ENCODE measurements at places on chromosomes 16 and 17.

DNA sequence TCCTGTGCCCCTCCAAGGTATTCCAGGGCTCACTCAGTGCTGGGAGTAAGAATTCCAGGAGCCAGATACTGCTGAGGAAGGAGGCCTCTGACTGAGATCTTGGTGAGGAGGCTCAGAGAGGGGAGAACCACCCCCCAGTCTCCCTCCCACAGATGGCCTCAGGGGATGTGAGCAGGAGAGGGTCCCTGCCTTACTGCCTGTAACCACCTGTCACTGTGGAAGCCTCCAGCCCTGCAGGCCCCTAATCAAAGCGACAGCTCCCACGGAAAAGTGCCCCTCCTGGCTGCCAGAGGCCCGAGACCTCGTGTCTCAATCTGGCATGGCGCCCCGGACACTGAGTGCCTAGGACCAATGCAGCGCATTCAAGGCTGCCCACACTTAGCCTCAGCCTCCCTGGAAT, 7.7 kb upstream of the C17orf113 start:
- no peak for DNase-seq

- no peak for DNase-seq
Measured at GRCh38 chr17:72236980-72237633, 116.3 kb downstream of the SOX9 start.

- no peak for DNase-seq
Measured at GRCh38 chr16:81463296-81463890, 18.8 kb downstream of the CMIP start.

DNA sequence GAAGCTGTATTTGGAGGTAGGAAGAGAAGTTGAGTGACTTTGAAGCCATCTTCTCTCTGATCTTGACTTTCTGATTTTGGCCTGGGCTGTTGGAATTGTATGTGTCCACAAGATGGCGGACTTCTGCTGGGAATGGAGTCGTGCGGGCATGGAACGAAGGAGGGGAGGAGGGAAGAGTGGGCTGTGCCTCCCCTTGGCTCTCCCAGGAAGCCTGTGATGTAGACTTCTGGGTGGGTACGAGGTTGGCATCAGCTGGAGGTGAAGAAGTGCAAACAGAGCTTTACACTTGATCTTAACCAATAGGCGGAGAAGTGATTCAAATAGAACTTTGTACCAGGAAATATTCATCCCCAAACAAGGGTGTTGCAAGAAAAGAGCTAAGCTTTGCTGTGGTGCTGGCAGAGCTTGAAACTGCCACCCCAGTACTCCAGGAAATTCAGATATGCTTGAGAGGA, 7.4 kb upstream of the TMEM220 start:
- DNase-seq, result no peak

DNA sequence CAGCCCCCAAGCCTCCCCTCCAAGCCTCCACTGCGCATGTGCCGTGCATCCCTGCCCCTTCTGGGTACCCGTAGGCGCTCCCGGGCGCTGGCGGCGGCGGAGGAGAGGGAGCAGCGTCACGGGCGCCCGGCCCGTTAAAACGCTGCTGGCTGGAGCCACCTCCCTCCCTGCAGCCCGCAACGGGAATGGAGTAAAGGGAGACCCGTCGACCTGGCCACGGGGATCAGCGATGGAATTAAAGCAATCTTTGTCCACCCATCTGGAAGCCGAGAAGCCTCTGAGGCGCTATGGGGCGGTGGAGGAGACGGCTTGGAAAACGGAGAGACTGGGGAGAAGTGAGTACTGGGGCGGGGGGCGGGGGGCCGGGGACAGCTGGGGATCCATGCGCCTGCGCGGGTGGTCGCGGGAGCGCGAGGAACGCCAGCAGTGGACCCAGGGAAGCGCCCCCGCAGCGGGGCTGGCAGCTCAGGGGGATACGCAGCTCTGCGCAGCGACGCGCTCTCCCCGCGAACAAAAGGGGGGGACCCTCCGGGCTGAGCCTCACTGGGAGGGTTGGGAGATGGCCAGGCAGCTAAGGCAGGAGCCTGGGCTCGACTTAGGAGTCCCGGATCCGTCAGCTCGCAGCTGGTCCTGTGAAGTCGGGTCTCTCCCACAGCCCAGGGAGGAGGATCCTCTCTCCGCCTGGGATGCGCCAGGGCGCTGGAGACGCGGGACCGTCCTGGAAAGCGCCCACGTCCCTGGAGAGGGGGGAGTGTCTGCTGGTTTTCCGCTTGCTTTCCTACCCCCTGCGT, at the start of gene BMERB1:
BMERB1 (plus strand) TSS at position 164 of the 791 bp plus-strand sequence; CDS start at position 230, 66 bp downstream.
- peak; percentile 35 for DNase-seq

GRCh38 chr16:89154390-89155183, 17.0 kb upstream of the CDH15 start:
- DNase-seq, result no peak

- DNase-seq, result no peak
Measured at GRCh38 chr17:77906377-77906871, 52.1 kb upstream of the TNRC6C start.
